ENCODE measurements at places on chromosomes 7 and 10.

DNA sequence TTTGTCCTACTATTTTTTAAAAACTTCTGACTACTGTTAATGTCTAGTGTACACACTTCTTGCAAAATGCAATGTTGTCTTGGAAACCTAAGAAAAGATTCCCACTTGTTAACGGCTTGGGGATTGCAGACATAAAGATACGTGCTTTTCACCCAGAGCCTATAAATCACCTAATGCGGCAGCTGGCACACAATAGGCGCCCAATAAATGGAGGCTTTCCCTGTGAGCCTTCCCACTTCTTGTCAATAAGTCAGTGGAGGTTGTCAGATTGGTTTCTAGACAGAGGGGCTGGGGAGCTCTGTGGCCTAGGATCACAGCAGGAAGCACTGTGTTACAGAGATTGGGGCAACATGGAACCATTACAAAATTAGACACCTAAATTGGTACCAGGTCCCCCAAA, 74.7 kb downstream of the VSTM4 start:
- DNase-seq = no peak

DNA sequence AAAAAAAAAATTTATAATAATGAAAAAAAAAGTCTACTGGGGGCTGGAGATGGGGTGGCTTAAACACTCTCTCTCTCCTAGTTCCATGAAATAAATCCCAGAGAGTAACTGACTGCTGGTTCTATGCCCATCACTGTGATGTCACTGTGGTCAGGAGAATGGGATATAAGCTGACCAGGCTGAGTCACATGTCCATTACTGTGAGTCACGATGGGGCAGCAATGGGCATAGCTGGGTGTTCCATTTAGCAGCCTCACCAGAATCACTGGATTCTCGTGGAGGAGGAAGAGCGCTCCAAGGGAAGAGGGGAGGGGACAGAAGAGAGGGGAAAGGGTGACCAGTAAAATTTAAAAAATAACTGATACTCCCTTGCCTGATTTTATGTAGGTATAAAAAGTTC, 37.1 kb downstream of the MASTL start:
- DNase-seq = no peak

GRCh38 chr10:48493083-48493871, 111.6 kb downstream of the ARHGAP22 start:
- no peak for DNase-seq

DNA sequence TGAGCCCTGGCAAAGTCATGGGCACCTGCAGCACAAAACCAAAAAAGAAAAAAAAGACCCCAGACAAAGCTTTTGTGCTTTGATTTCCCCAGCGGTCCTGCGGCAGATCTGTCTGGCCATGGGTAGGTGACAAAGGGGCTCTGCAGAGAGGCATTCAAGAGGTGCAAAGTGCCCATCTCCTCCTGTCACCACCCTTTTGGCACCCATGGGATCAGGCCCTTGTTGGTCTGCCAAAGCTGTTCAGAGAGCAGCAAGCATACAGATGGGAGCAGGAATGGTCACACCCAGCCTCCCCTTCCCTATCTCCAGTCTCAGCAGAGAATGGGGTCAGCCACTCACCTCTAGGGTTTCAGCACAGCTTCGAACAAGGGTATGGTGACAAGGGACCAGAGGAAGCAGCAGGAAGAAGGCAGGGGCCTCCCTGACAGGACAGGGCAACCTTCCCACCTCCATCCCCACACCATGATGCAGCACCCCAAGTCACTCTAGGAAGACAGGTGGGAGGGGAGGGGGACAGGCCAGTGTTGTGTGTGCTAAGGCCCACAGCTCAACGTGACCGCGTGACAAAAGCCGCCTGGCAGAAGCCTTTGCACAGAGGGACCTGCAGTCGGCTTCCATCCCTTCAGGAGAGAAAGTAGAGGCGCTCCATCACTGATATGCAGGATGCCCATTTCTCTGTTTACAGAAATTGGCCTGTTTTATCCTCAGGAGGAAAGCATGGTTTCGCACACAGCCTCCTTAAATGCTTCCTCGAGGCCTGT, 6.3 kb downstream of the CAMK2G start:
- DNase-seq = no peak

- DNase-seq = no peak
These were observed 1.2 kb upstream of the COL1A2 start for GRCh38 chr7:94393246-94394108.

- DNase-seq = no peak
These were observed 4.4 kb upstream of the SLF2 start for GRCh38 chr10:100908378-100908777.

DNA sequence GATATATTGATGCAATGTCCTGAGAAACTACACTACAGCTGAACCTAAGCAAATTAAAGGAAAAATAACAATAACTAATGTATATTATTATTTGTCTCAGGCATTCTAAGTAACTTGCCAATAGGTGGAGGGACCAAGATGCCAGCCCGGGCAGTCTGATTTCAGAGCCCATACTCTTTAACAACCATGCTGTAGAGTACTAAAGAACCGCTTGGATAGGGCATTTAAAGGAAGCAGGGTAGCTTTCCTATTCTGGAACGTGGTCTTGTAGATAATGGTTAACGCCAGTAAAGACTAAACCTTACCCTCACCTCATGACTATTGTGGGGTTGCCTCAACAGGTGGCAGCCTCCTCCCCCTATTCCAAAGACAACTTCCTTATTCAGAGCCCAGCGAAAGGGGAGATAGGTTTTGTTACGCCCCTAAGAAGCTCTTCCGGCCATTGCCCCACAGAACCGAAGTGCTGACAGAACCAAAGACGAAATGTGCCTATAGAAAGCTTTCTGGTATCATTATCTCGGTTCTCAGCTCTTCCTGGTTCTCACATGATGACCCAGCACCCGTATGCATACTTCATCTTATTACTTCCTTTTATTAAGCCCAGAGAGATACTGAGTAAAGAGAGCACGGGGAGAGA, 707 bp upstream of the C1GALT1 start:
- DNase-seq = peak; percentile 62

DNA sequence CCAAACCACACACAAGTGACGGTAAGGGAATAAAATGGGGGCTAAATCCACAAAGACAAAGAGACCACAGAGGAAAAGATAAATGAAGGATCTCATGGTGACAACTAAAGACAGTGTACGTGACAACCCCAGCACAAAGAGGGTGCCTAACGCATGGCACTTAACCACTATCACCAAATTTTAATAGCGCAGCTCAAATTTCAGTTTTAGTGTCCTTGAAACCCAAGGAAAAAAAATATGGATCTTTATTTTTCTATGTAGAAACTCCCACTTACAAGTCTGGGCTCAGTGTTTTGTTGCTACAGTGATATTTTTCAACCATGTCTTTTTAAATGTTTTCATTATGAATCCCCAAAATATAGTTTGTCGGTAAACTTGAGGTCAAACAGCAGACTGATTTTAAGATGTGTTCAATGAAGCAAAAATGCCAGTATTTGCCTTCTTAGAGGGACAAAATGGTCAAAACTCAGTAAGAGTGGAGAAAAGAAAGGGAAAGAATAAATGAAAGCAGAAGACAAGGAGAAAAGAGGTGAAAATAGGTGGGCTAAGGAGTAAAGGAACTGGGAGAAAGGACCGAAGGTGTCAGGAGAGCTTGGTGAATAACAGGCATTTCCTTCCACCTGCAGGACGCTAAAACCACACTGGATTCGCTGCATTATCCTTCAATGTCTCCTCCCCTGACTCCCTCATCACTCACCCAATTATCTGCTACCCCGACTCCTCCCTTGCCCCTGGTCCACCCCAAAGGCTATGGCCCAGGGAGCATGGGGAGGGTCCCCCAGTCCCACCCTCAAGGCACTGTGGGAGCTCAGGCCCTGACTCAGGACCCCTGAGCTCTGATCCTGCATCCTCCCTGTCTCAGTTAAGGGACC, 3.5 kb downstream of the ASB13 start:
- no peak for DNase-seq

DNA sequence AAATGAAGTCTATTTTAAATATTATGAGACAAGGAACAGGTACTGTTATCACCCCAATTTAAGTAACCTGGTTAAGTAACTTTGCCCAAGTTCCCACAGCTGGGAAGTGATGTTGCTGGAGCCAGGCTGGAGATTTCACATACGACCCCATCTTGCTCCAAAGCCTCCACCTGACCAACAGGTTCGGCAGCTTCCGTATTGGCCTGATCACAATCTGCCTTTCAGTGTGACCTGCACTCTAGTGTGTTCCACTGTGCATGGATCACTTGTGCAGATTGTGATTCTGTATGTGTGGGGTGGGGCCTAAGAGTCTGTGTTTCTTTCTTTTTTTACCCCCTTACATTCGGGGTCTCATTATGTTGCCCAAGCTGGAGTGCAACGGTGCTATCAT, 66.1 kb downstream of the PRTFDC1 start:
- no peak for DNase-seq

DNA sequence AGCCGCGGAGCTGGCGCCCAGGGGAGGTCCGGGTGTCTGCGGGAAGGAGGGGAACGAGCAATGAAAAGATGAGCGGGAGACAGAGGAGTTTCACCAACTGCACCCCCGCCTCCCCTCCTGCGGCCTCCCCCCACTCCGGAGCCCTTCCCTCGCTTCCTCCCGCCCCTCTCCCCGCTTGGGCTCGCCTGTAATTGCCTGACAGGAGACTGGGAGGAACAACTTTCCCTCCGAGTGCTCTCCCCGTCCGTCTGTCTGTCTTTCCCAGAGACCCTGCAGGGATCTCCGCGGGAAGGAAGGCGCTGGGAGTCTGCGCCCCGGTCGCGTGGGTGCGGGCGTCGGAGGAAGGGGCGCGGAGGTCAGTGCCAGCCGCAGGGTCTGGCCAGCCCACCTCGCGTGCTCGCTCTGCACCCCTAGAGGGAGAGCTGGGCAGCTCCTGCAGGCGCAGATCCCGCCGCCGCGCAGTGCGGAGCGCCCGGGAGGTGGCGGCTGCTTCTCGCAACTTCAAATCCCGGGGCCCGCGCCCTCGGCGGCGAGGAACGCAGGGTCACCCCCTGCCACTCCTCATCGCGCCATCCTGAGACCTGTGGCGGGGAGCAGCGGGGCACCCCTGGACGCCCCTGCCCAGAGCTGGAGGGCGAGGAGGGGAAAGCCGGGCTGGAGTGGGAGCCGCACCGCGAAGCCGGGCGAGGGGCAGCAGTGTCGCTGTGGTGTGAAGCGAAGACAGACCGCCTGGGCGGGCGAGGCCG, 511 bp upstream of the NRP1 start:
- DNase-seq = peak; percentile 73

GRCh38 chr10:43376828-43377423, 5.5 kb downstream of the FXYD4 start:
- DNase-seq = no peak

GRCh38 chr10:77261146-77261545, 376.5 kb downstream of the KCNMA1 start:
- no peak for DNase-seq

DNA sequence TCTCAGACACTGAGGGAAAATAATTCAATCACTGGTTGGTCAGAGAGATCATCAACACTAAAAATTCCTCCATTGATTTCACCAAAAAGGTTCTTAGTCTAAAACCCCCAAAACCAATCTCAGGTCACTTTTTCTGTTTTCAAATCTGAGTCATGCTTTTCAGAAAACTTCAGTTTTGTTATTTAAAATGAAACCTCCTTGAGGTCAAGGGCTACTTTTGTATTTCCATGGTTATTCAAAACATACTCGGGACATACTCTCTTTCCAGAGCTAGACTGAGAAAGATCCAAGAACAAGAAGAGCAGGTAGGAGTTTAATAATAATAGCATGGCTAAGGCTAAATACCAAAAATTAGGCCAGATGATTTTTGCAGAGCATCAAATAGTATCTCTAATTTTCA, 152.8 kb downstream of the SDHAF3 start:
- no peak for DNase-seq

DNA sequence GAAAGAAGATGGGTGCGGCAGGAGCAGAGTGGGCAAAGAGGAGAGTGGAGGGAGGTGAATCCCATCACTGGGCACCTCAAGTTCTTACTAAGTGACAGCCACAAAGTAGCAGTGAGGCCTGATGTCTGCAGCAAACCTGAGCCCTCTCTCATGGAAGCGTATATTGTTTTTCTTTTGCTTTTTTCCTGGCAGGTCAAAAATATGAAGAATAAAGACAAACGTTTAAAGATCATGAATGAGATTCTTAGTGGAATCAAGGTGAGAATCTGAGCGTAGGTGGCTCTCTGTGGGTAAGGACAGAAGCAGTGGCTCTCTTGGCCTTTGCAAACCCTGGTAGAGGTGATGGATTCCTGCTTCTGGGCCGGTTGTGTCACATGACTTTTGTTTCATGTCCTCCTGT, 22.8 kb downstream of the ABCC2 start:
- DNase-seq = no peak

- no peak for DNase-seq
These were observed 5.4 kb downstream of the LOXL4 start for GRCh38 chr10:98262571-98262970.

- no peak for DNase-seq
These were observed 16.3 kb upstream of the ZMIZ1 start for GRCh38 chr10:79052291-79053080.

- DNase-seq = no peak
These were observed 179.3 kb downstream of the ABCA13 start for GRCh38 chr7:48350515-48350914.

DNA sequence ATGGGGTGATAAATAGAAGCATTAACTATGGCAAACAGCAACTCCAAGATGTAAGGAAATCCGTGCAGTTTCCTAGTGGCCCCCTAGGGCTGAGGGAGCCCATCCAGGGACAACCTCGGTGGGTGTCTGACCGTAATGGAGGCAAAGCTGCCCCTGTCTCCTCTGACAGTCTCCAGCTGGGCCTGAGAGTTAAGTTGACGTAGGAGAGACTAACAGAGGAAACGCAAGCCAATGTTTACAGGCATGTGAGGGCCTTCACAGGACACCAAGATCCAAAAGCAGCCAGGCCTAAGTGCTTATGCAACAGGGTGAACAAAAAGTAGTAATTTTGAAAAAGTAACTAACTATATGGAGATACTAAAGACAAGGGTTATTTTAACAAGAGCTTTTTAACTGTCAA, 330.0 kb upstream of the C7orf33 start:
- DNase-seq = no peak

GRCh38 chr7:107233981-107234380, 65.2 kb downstream of the HBP1 start:
- no peak for DNase-seq

DNA sequence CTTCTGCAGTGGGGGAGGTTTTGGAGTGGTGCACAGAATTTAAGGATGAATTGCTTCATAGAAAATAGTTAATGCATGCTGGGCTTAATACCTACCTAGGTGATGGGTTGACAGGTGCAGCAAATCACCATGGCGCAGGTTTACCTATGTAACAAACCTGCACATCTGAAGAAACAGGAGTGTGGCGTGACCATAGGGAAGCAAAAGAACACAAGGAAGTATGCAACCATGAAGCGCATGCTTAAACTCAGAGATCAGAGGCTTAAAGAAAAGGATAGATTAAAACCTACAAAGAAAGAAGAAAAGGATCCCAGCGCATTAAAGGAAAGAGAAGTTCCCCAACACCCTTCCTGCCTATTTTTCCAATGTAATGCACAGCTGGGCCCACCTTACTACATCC, 22.0 kb downstream of the CCDC126 start:
- DNase-seq = no peak

- peak; percentile 55 for DNase-seq
These were observed at the start of gene EPDR1 for GRCh38 chr7:37920305-37920848. Gene EPDR1 (plus strand): TSS chr7:37920640. CDS start chr7:37920940, 300 bp downstream.
